RCC 7860 (cell line): ENCODE measurements at places on chromosomes 4 and X.

DNA sequence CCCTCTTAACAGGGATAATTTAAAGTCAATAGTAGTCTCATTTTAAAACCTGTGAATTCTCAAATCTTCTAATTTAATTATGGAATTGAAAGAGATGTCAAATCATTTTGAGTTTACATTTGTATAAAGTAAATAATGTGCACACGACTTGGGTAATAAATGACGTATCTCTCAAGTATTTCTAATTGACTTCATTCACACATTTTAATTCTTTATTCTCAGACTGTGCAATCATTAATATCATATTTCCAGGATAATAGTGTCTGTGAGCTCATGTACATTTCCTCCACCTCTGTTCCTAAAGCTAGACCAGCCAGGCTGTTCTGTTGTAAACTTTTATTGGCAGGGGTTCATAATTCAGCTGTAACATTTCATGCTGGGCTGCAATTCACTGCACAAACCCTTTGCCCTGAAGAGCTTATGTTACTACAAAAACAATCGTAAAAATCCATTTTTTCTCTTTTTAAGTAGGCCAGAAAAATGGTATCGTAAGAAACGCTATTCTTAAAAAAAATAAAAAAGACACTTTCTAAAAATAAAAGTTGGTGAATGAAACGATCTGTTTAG, 1103.1 kb upstream of the TENM3 start:
- no peak for DNase-seq

DNA sequence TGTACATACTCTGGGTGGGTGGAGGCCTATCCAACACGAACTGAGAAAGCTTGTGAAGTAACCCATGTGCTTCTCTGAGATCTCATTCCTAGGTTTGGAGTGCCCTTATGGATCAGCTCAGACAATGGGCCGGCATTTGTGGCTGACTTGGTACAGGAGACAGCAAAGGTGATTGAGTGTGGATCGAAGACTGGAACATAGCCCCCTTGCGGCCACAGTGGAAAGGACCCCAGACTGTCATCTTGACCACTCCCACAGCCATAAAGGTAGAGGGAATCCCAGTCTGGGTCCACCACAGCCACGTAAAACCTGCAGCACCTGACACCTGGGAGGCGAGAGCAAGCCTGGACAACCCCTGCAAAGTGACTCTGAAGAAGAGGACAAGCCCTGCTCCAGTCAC, 598.0 kb upstream of the AADAT start:
- no peak for DNase-seq

GRCh38 chrX:16039834-16040233, 83.5 kb upstream of the GRPR start:
- DNase-seq = no peak

GRCh38 chrX:96538104-96538725, 146.4 kb upstream of the DIAPH2 start:
- no peak for DNase-seq

DNA sequence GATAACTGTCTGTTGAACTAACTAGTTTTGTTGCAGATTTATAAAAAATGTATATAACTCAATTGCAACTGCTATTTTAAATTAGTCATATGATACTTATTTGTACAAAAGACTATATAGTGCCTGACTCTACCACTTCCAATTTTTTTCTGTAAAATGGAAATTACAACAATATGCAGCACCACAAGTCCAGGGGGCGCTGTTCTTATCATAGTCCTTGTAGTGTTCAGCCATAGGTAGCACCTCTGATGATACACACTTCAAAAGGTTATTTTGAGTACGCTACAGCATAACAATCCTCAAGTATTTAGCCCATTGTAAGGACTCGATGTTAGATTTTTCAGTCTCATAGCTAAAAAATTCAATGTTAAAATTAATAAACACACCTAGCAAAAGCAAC, 174.9 kb downstream of the CORIN start:
- no peak for DNase-seq

DNA sequence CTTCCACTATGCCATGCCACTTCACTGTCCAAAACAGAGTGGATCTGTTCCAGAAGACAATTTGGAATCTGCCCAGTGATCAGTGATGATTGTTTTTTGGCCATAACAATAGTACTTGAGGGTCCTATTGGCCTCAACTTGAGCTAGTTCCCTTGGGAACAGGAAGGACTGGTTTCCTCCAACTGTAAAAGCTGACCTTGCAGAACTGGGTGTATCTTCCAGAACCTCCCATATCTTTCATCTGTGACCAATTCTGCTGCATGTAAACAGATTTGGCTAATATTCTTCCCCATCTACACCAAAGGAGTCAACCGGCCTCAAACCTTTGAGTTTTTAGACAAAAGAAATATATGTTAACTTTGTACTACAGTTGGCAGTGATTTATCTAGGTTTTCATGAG, 165.1 kb upstream of the TRPC5 start:
- no peak for DNase-seq

- peak; percentile 17 for DNase-seq
Measured at GRCh38 chr4:41693629-41694028, 54.9 kb downstream of the PHOX2B start.

- DNase-seq = peak; percentile 29
Measured at GRCh38 chr4:113760795-113761619, 531 bp downstream of the CAMK2D start.

GRCh38 chr4:110501826-110502225, 25.9 kb downstream of the ENPEP start:
- no peak for DNase-seq

GRCh38 chr4:157072002-157072401, 3.9 kb upstream of the GLRB start:
- DNase-seq = peak; percentile 15
